Hematopoietic multipotent progenitor cell (in vitro differentiated cells): ENCODE measurements at places on chromosomes 2 and 18.

- no peak for DNase-seq
Measured at GRCh38 chr2:159131914-159132281, 154.6 kb downstream of the WDSUB1 start.

- no peak for DNase-seq
Measured at GRCh38 chr2:46800218-46800617, 115.4 kb downstream of the MCFD2 start.

- no peak for DNase-seq
Measured at GRCh38 chr18:70374154-70374553, 85.3 kb downstream of the SOCS6 start.

GRCh38 chr2:68574202-68574791, 69.1 kb upstream of the PROKR1 start:
- no peak for DNase-seq

- no peak for DNase-seq
Measured at GRCh38 chr2:159612255-159612901, 4.0 kb downstream of the BAZ2B start.

- no peak for DNase-seq
Measured at GRCh38 chr2:182378759-182379158, 48.1 kb downstream of the PDE1A start.

GRCh38 chr2:201698588-201699226, at the start of gene MPP4:
Gene MPP4 (minus strand): TSS chr2:201698644. CDS start chr2:201693954, 4,690 bp downstream.
- DNase-seq = no peak

- DNase-seq = no peak
Measured at GRCh38 chr2:143608758-143609157, 479.5 kb downstream of the ARHGAP15 start.
